Esophagus squamous epithelium (tissue), 5 donors: ENCODE measurements at places on chromosomes 12 and 14. TPM values are rescaled to one million over a fixed set of nuclear protein-coding genes. Genes with fewer than 3 reads are reported as not detected.

GRCh38 chr12:114686773-114687500 is 3.0 kb upstream of the TBX3 start:
- H3K4me3 ChIP-seq, result no peak overlapping the region
- H3K27ac ChIP-seq, result no peak overlapping the region
- DNase-seq, result no peak
- peaks cover 11% of the 10 kb centered on the region for H3K4me1 ChIP-seq
- peaks cover 29% of the 10 kb centered on the region for H3K27me3 ChIP-seq
- H3K36me3 ChIP-seq, result no peaks in the 10 kb centered on the region

DNA sequence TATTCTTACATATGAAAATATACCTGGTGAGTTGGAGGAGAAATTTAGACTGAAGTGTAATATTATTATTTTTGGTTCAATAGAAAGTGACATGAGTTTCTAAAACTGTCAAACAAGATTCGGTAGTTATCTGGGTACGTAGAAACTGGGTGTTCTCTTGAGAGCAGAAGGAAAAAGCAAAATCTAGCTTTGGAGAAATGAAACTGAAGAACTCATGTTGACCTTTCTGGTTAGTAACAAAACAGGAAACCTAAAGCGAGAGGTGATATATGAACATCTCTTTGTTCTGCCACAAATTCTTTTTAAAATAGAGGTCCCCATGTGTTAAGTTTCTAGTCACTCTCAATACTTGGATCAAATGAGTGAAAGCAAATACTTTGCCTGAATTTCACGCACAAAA is 401.7 kb downstream of the TRHDE start:
- H3K27me3 ChIP-seq, result no peaks in the 10 kb centered on the region
- no peak overlapping the region for H3K4me3 ChIP-seq
- no peak overlapping the region for H3K27ac ChIP-seq
- no peaks in the 10 kb centered on the region for H3K4me1 ChIP-seq

GRCh38 chr14:101412739-101413138 is 148.6 kb upstream of the DIO3 start:
- H3K4me1 ChIP-seq, result peaks cover 6% of the 10 kb centered on the region
- peaks cover 4% of the 10 kb centered on the region for H3K27me3 ChIP-seq
- DNase-seq, result no peak
- H3K36me3 ChIP-seq, result no peaks in the 10 kb centered on the region
- H3K4me3 ChIP-seq, result no peak overlapping the region
- H3K27ac ChIP-seq, result no peak overlapping the region

The CCDC197 gene
- not detected for total RNA-seq

GRCh38 chr14:35374263-35374712 is 30.3 kb downstream of the NFKBIA start:
- H3K4me3 ChIP-seq, result no peak overlapping the region
- no peaks in the 10 kb centered on the region for H3K36me3 ChIP-seq
- no peaks in the 10 kb centered on the region for H3K27me3 ChIP-seq
- H3K27ac ChIP-seq, result peak overlapping the region; percentile 78
- DNase-seq, result no peak

DNA sequence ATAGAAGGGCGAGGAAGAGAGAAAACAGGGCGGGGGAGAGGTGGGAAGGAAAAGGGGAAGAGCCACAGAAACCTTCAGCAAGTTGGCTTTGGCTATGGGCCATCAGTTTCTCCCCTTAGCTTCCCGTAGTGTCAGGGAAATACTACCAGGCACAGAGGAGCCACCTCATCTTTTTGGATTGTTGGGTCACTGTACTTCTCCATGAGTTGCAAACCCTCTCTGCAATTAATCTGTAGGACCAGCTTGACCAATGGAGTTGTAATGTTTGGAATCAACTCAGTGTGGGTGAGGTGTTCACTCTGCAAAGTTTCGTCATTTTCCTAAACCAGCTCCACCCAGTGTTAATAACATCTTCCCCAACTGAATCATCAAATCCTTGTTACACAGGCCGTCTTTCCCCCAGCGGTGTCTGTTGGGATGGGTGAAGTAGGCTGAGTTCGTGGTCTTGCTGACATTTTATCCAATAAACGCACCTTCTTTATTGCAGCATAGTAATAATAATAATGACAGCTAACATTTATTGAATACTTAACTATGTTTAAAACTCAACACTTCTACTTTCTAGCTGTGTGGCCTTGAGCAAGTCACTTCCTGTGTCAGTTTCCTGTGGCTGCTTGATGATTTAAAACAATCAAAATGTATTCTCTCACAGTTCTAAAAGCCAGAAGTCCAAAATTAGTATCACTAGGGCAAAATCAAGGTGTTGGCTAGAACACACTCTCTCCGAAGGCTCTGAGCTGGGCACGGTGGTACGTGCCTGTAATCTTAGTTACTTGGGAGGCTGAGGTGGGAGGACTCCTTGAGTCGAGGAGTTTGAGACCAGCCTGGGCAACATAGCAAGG is 8.1 kb upstream of the GLTP start:
- no peak for DNase-seq
- no peaks in the 10 kb centered on the region for H3K36me3 ChIP-seq
- H3K27ac ChIP-seq, result peak overlapping the region; percentile 98

DNA sequence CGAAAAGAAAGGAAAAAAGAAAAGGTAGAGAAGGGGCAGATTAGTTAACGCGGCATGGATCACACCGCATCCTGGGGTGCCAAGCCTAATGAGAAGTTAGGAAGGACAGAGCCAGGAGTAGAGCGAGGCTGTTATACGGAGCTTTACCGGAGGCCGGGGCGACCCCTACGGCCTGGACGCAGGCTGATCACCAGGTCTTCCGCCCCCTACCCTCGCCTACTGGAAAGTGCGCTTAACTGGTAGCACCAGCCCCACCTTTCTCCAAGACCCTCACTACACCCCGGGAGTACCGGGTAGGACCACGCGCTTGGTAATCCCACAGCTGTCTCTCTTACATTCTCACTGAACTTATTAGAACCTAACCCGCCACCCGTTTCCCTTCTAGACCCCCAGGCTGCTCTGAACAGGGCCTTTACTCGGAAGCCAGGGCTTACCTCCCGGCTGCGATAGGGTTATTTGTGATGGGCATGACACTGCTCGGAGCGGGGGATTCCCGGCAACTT is 33.8 kb downstream of the WBP11 start:
- no peaks in the 10 kb centered on the region for H3K27me3 ChIP-seq
- H3K4me3 ChIP-seq, result peak overlapping the region; percentile 91
- no peak for DNase-seq
- H3K4me1 ChIP-seq, result peaks cover 42% of the 10 kb centered on the region

DNA sequence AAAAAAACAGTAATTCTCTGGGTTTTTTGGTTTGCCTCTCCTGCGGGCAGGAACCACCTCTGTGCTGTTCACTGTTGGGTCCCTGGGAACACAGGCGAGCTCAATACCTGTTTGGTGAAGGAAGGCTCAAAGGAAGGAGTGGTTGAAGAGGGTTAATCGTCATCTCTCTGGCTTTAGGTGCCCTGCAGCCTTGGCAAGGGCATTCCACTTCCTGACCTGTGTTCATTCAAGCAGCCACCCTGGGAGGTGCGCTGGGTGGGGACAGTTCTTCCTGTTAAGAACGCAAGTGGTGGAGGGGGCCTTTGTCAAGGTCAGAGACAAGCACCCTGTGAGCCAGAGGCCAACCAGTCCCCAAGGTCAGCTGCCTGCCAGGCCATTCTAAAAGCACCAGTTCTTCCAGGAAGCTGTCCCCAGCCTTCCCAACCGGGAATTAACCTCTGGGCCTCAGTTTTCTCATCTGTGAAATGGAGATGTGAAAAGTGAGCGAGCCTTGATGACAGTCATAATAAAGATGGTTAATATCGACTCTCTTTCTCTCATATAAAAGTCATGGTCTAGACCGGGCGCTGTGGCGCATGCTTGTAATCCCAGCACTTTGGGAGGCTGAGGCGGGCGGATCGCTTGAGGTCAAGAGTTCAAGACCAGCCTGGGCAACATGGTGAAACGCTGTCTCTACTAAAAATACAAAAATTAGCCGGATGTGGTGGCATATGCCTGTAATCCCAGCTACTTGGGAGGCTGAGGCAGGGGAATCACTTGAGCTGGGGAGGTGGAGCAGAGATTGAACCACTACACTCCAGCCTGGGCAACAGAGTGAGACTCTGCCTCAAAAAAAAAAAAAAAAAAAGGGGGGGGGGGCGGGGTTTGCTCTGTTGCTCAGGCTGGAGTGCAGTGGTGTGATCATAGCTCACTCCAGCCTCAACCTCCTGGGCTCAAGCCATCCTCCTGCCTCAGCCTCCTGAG is 6.1 kb downstream of the RHOF start:
- peaks cover 31% of the 10 kb centered on the region for H3K4me1 ChIP-seq
- DNase-seq, result no peak
- H3K27me3 ChIP-seq, result no peaks in the 10 kb centered on the region
- H3K36me3 ChIP-seq, result no peaks in the 10 kb centered on the region

- H3K36me3 ChIP-seq, result peaks cover 4% of the 10 kb centered on the region
- no peaks in the 10 kb centered on the region for H3K27me3 ChIP-seq
- H3K27ac ChIP-seq, result no peak overlapping the region
- no peak overlapping the region for H3K4me3 ChIP-seq
Observed at GRCh38 chr12:105113094-105113493, 5.6 kb downstream of the WASHC4 start.

- no peaks in the 10 kb centered on the region for H3K27me3 ChIP-seq
- peaks cover 24% of the 10 kb centered on the region for H3K4me1 ChIP-seq
- no peak for DNase-seq
- no peaks in the 10 kb centered on the region for H3K36me3 ChIP-seq
Observed at GRCh38 chr14:24387009-24387345, 11.8 kb upstream of the NYNRIN start.

The CNOT2 gene
- 138 TPM for total RNA-seq

The RNF212B gene
- not detected for total RNA-seq

DNA sequence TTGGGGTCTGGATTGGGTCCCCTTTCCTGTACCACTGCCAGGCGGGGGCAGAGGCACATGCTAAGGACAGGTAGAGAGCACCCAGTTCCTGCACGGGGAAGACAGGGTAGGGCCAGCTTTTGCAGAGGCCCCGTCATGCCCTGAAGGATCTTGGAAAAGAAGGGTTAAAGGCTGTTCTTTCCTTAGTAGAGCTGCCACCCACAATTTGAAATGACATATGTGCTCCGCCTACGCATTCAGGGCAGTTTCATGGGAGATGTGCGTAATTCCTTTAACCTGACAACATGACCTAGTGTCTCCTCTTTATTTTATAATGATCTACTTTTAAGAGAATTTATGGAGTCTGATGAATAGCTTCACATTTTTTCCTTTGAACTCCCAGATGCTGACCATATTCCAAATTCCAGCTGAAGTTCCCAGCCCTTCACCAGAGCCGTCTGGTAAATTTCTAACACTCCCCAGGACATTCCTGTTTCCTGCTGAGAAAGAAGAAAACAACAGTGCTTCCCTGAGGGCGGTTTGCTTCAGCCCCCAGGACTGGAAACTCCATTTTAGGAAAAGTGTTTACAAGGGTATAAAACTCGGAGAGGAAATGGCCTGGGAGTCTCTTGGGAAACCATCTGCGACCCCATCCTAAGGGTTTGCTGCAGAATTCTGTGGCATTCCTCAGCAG is 58.9 kb upstream of the PLEKHG3 start:
- peak overlapping the region; percentile 9 for H3K27ac ChIP-seq
- no peaks in the 10 kb centered on the region for H3K27me3 ChIP-seq
- no peaks in the 10 kb centered on the region for H3K36me3 ChIP-seq

DNA sequence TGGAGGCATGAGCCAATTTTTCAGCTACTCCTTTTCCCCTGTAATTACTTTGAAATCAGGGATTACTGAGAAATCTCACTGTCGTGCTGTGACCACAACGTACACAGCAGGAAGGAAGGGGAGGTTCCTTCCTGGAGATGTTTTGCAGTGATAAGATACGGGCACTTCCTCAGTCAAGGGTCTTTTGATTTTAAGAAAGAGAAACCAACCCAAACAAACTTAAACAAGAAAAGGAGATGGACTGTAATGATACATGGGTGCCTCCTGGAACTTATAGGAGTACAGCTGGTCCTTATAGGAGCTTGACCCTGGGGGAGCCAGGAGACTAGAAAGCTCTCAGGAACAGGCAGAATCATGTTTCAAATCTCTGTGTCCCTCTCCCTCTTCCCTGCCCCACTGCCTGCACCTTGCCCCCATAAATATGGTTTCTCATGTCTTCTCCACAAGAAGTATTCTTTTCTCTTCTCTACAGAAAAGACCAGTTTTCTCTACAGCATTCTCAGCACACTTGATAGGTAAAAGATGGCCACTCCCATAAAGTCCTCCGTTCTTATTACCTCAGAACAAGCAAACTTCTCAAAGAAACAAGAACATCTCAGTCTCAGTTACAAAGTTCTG is 281.1 kb upstream of the AMIGO2 start:
- H3K27ac ChIP-seq, result peak overlapping the region; percentile 72
- DNase-seq, result no peak
- H3K4me3 ChIP-seq, result no peak overlapping the region
- H3K27me3 ChIP-seq, result no peaks in the 10 kb centered on the region
- no peaks in the 10 kb centered on the region for H3K4me1 ChIP-seq

GRCh38 chr12:101992091-101992490 is 69.7 kb downstream of the WASHC3 start:
- H3K4me3 ChIP-seq, result no peak overlapping the region
- no peaks in the 10 kb centered on the region for H3K4me1 ChIP-seq
- no peaks in the 10 kb centered on the region for H3K36me3 ChIP-seq
- H3K27me3 ChIP-seq, result no peaks in the 10 kb centered on the region
- H3K27ac ChIP-seq, result no peak overlapping the region

The CFAP251 gene
- 1.9 TPM for total RNA-seq

GRCh38 chr14:88321692-88322503 is 1.2 kb downstream of the KCNK10 start:
- peaks cover 12% of the 10 kb centered on the region for H3K4me1 ChIP-seq
- H3K27me3 ChIP-seq, result peaks cover 25% of the 10 kb centered on the region
- peak overlapping the region; percentile 33 for H3K4me3 ChIP-seq

The RIC8B gene
- 3.4 TPM for total RNA-seq
